Amygdala (tissue), 56 donors: ENCODE measurements at places on chromosomes 5 and 9.

DNA sequence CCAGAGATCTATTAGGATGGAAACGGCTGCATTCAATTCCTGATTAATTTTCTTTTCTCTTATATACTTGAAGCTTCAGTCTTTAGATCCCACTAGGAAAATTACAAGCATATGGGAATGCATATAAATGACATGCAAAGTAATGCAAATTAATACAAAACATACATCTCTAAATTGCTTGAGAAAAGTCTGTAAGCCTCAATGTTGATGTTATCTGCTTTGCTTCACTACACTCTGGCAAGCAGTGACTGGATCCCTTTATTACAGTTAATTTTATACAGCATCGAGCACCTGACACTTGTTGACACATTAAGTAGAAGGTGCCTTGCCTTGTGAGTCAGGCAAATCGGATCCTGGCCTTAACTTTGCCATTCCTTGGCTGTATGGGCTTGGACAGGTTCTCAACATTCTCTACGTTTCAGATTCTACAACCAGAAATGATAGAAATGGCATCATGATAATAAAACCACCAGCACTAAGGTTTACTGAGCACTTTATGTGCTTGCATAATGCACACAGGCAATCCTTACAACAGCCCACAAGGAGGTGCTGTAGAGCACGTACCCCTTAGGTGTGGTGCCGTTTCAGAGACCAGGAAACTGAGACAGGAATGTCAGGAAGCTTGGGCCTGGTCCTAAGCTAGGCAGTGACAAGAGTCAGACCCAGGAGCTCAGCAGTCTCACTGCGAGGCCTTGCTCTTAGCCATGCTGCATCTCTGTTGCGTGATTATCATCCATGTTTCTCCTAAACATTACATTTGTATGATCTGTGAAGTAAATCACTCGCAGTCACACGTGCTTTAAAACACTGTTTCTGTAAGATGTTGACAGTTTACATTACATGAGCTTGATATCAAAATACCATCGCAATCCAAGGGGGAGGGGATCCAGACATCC lies 2.7 kb downstream of the GCNT4 start:
- no peak for DNase-seq

DNA sequence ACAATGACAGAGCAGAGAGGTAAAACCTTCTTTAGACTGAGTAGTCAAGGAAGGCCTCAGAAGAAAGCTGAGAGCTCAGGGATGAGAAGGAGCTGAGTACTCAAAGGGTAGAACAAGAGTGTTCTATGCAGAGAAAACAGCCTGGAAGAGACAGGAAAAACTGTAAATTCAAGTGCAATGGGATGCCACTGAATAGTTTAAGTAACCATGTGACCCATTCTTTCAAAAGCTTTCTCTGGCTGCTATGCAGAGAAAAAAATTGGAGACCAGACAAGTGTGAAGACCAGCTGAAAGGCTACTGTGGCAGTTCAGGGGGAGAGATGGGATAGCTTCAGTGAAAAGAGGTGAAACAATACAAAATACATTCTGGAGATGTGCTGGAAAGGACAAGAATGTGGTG lies 61.3 kb upstream of the RNF38 start:
- DNase-seq = no peak

- DNase-seq = no peak
Measured at GRCh38 chr9:129175515-129175824, 2.6 kb downstream of the IER5L start.

GRCh38 chr5:158287643-158288271 lies 428.8 kb upstream of the CLINT1 start:
- DNase-seq = no peak

- no peak for DNase-seq
Measured at GRCh38 chr5:155649666-155650065, 636.1 kb downstream of the KIF4B start.

- DNase-seq = no peak
Measured at GRCh38 chr5:68991279-68992084, 102.3 kb upstream of the SLC30A5 start.

GRCh38 chr5:16656561-16657191 lies 39.9 kb upstream of the RETREG1 start:
- DNase-seq = no peak

DNA sequence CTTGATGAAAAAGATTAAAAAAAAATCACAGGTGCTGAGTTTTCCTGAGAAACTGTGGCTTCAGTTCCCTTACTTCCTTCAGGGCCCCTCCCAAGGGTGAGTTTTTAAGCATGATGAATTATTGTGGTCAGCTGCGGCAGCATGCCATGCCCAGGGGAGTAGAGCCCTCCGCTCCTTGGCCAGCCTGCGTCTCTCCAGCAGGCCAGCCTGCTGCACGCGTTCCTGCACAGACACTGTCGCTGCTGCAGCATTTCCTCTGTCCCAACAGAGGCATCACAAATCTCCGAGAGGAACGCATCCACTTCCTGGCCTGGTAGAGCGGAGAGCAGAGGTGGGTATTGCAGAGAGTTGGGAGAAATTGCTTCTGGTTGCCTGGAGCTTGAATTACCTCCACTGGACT lies 26.1 kb upstream of the GLRA1 start:
- DNase-seq = no peak

DNA sequence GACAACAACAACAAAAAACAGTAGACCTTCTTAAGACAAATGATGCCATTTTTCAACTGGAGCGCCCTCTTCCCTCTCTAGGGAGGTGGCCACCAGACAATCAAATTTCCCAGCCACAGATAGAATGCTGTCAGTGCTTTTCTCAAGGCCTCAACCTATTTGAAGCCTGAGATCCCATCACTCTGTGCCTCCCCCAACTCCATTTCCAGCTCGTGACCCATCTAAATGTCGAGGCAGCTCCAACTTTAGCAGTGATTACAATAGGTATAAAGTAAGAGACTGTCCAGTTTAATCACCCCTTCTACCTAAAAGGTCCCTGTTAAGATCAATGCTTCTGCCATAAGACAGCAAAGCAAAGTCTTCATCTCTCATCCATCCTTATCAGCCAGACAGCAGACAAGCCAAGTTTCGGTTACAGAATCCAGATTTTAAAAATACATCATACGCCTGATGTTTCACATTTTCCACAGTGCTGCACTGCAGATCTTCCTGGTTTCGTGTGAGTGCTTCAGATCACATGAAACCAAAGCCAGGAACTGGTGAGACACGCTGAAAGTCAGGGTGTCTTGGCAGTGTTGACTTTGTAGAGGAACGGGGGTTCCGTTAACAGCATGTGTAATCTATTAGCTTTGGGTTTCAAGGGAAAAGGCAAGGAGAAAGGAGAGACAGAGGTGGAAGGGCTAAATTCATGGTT lies 447.8 kb downstream of the ENC1 start:
- no peak for DNase-seq

- DNase-seq = no peak
Measured at GRCh38 chr9:77523891-77524290, 124.2 kb downstream of the GNA14 start.

DNA sequence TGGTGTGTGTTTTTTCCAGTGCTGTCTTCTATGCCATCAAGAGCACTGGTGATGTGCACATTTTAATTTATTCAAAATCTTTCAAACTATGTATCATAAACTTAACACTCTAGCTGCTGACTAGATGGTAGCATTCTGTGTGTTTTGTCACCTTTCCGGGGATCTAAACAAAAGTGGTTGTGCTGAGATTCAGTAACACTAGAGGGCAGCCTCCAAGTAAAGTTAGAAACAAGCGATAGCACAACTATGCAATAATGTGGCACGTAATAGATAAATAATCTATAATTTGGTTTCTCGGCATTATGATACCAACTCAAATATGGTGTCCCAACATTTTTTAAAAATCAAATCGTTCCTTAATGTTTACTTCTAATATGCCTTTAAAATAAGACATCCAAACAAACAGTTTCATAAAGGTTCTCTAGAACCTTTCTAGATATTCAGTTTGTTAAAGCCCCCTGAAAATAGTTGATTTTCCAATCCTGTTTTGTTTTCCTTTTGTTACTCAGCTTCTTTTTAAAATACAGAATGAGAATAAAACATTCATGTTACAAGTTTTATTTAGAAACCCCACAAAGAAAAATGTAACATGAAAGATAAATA lies 16.9 kb downstream of the SEMA6A start:
- no peak for DNase-seq

DNA sequence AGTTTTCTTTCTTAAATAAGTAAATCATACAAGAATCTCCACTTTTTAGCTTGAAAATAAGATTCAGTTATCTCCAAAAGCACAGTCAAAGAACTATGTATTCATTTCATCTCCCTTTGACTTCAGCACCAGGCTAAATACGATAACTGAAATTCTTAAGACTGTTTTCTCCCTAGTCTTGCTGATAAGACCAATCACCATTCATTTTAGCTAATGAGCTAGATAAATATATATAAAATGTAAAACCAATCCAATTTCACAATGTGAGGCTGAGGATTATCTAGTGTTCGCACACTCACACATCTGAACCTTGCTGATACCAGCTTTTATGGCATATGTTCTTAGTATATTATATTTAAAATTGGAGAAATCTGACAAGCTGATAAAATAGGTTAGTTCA lies 17.3 kb upstream of the ZNF622 start:
- DNase-seq = no peak

GRCh38 chr9:15142878-15143534 lies 164.0 kb downstream of the TTC39B start:
- DNase-seq = no peak

- no peak for DNase-seq
Measured at GRCh38 chr9:136684799-136685198, 2.5 kb downstream of the AGPAT2 start.

DNA sequence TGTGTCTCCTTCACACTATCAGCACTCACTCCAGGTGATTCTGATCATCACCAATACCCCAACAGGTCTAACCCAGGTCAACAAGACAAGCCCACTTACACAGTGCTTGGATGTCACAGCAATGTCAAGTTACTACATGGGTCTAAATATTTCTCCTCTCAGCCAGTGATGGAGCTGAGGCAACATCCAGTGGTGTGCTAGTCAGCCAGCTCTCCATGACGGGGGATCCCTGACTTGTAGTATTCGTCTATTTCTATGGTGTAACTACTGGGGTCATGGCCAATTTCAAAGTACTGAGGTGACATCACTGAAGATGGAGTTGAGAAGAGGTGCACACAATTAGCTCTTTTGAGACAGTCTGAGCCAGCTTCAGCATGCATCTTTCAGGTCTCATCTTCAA lies 31.1 kb downstream of the ADRB2 start:
- DNase-seq = no peak

- no peak for DNase-seq
Measured at GRCh38 chr9:35904338-35904737, 1.7 kb upstream of the HRCT1 start.

DNA sequence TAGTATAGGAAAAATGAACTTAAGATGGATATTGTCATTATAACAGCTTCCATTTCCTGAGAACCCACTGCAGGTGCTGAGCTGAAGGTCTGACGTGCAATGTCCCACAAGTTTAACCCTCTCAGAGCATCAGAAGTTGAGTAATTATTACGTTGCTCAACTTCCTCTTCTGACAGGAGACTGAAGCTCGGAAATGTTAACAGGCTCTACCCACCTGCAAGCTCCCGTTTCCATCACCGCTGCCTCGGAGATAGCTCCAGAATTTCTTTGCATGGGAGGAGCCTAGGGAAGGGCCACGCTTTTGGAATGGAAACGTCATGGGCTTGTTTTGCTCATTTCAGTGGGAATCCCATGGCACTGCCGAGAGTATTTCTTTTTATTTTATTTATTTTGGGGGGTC lies 1.0 kb upstream of the NTMT1 start:
- no peak for DNase-seq

DNA sequence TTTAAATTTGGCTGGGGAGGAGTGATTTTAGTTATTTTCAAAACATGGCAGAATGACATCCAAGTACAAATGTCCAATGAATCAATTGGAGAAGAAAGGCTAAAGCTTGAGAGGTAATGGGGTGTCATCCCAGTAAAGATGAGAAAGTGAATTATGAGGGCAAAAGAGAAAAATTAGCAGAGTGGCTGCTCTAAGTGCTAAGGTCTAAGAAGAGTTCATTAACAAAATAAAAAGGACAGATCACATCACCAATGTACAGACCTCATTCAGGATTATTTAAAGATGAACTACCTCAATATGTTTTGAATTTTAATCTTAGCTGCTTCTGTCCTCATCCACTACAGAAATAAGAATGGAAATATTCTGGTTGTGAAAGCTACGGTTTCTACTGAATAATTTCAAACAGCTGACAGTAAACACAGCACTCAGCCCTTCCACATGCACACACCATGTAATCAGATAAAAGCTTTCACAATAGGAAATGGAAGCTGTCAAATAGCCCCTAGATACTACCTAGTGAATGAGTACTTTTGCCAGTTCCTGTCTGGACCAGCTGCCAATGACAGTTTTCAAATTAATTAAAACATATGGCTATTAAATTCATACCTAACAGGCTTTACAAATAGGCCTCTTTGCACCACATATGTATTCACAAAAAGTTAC lies 171.5 kb downstream of the SSBP2 start:
- DNase-seq = no peak

DNA sequence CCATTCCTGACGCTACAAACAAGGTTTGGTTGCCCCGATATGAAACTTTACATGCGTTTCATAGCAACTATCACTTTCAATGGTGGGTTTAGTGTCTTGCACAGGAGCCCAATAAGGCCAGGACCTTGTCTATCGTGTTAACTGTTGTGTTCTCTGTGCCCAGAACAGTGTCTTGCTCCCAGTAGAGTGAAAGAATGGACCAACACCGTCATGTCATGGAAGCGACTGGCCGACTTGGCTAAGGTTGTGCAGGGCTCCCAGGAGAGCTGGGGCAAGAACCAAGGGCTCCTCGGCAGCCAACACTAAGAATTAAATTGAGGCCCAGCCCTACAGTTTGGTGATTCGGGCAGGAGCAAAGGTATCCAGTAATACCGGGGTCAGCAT lies 498 bp upstream of the ARHGEF37 start:
- DNase-seq = no peak

- no peak for DNase-seq
Measured at GRCh38 chr5:6236858-6237481, 141.4 kb downstream of the MED10 start.

- no peak for DNase-seq
Measured at GRCh38 chr5:168401880-168402279, 84.4 kb upstream of the RARS1 start.

DNA sequence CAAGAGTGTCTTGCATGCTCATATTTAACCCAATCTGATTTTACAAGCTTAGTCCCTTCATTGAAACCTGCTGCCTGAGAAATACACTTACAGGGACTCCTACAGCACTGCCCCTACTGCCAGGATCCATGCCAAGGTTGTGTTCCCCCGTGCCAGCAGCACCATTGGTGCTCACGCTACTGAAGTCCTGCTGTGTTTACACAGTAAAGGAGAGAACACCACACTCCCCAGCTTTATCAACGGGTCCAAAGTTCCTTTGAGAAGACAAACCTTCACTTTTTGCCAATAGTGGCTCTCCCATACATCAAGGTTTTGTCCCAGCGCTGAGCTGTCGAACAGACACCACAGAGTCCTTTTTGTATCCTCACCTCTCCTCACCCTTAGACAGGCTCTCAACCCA lies 155.1 kb upstream of the WWC1 start:
- no peak for DNase-seq
